ENCODE measurements at places on chromosomes 2 and 18.

GRCh38 chr2:74546004-74546403 is 7.7 kb downstream of the LOXL3 start:
- no peak for DNase-seq

DNA sequence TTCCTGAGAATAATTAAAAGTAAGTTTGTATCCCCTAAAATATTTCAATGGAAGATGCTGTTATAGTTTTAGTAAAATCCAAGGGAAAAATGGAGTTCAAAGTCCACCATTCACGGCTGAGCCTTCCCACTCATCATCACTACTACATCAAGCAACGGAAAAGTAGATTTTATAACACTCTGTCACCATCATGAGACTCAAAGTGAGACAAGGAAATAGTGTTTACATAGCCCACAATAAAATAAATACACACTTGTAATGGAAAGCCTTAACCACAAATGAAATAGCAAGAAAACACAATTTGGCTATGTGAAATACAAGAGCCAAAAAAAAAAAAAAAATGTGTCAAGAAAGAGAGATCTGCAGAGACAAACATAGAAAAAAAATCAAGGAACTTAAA is 569.9 kb upstream of the REG3G start:
- no peak for DNase-seq

GRCh38 chr2:69544951-69545350 is 98.6 kb downstream of the AAK1 start:
- DNase-seq: no peak

GRCh38 chr2:109174214-109174613 is 45.2 kb downstream of the SH3RF3 start:
- DNase-seq: no peak
